NT2/D1 (cell line): ENCODE measurements at places on chromosomes 11 and 22.

GRCh38 chr22:46879083-46879482 lies 116.6 kb downstream of the TBC1D22A start:
- no peak for DNase-seq

DNA sequence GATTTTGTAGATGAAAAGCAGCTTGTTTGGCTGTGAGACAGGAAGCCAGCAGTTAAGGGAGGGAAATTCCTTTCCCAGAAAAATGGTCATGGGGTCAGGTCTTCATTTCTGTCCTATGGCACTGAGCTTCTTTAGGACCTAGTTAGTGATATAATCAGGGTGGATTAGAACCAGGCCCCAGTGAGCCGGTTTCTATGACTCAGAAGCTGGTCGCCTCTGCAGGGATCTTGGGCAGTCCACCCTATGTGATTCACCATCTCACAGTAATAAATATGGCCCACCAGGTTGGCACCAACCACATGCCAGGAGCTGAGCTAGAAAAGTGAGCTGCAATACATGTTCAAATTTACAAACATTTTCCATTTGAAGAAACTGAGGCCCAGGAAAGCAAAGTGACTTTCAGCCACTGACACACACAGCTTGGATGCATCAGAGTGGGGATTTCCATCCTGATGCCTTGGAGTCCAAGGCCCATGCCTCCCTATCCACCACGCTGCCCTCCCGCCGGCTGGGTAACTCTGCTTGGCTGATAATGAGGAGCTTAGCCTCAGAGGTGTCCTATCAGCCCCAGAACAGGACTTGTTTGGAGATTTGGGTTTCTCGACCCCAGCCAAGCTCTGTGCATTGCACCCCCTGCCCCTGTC lies 42.0 kb downstream of the CD82 start:
- no peak for DNase-seq

DNA sequence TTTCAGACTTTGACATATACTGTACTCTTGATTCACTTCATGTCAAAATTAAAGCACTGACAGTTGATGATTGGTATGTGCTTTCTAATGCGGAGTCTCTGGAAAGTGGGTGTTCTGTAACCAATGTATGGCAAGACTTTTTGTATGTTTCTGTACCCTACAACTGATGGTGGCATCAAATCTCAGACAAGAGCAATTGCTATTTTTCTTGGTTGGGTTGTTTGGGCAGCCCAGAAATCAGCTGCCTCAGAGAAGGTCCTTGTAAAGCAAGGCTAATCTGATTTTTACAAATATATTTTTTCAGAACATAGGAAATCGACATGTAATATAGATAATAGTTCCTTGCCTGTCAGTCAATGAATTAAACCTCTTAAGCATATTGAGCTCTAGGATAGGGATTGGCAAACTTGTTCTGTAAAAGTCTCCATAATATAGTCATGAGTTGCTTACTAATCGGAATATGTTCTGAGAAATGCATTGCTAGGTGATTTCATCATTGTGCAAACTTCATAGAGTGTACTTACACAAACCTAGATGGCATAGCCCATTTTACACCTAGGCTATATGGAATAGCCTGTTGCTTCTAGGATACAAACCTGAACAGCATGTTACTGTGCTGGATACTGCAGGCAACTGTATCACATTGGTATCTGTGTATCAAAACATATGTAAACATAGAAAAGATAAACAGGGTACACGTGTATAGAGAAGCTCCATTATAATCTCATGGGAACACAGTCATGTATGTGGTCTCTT lies 10.2 kb upstream of the OOSP4A start:
- DNase-seq: no peak

DNA sequence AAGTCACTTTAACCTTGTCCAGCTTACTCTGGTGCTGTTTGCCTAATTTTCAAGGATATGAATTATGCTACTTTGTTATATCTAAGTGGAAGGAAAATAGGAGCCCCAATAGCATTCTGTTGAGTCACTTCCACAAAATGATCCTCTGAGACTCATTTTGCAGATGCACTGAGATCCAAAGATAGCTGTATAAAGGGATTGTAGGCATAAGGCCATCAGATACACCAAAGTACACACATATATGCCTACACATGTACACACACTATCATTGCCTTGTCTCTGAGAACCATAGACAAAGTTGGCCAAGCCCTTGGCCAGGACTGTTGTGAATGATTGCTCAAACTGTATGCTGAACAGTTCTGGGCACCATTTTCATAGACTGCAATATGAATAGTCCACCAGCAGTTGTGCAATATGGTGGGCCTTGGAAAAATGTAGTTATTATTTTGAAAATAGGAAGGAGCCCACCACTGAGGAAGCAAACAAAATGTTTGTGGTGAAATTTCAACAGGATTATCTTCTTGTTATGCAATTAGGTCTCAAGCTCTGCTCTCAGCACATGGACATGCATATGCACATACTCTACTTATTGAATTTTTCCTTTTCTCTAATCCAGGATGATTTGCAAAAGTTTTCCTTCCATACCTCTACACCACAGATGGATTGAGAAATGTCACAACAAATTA lies 186.0 kb upstream of the CTSC start:
- DNase-seq: no peak

DNA sequence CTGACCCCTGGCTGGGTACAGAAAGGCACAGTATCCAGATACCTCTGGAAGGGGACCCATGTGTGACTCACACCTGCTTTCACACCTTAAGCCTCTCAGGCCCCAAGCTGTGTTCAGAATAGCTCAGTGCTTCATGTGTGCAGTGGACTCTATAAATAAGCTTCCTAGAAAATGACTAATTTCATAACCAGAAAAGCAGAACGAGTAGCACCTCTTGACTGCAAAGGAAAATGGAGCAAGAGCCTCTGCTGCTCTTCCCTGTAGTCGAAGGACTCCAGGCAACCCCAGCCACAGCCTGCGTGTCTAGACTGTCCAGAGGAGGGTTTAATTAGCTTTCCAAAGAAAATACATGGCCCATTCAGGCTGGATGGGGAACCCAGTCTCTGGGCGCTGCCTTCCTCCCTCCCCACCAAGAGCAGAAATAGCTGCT lies 23.1 kb downstream of the PTPN5 start:
- no peak for DNase-seq

DNA sequence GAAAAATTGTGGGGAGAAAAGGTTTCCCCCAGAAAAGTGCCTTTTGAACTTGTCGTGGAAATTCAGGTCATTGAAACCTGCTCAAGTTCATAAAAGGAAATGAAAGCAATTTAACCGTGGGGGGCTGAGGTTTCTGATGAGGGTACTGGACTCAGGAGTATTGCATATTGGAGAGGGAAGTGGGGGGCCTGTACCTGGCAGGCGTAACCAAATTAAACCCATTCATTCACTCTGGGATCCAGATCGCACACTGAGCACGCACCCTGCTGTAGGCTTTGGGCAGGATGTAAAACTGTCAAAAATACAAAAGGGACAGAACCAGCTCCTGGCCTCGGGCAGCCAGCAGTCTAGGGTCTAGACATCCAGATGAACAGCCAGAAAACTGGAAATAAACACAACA lies 1517.4 kb downstream of the BRD1 start:
- DNase-seq: no peak

DNA sequence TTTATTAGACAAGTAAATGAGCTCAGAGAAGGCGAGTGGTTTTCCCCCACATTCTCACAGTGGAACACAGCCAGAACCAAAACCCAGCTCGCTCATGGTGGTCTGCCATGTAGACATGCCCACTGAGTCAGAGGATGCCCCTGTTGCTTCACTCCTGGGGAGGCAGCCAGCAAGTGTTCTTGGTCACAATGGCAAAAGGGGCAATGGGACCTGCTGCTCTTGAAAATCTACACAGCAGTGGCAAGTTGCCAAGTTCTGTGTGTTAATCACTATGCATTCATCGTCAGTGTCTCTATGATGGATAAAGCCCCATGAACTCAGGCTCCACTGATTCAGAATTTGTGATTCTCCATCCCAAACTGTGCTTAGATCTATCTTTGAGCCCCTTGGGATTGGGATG lies 64.7 kb upstream of the TBCEL start:
- no peak for DNase-seq

- DNase-seq: no peak
Measured at GRCh38 chr11:92180664-92181251, 43.9 kb upstream of the FAT3 start.

- DNase-seq: no peak
Measured at GRCh38 chr22:27725661-27726060, 75.9 kb downstream of the MN1 start.

DNA sequence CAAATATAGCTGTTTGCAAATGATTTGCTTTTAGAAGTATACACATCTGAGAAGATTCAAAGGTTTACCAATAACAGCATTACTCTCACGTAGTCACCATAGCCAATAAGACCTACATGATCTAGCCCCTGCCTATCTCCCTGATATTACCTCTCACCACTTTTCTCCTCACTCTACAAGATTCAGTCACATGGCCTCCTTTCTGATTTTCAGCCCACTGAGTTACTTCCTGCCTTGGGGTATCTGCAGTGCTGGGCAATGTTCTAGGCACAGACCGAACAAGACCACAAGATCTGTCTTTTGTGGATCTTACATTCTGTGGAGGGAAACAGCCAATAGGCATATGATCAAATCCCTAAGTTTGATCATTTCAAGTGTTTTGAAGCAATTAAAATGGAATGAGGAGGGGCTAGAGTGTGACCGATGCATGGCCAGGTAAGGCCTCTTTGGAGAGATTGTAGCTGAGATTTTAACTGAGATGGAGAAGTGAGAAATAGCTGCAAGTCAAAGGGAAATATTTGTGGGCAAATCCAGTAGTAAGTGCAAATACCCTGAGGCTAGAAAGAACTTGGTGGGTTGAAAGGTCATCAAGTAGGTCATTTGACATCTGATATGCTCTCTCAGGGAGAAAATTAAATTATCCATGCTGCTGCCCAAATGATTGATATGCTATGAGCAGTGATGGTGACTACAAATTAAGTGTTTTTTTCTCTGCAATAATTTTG lies 43.1 kb downstream of the ARL14EP start:
- no peak for DNase-seq

GRCh38 chr11:19173004-19173689 lies 28.6 kb downstream of the CSRP3 start:
- no peak for DNase-seq

- no peak for DNase-seq
Measured at GRCh38 chr11:64208796-64209562, 2.5 kb downstream of the FERMT3 start.

- no peak for DNase-seq
Measured at GRCh38 chr22:50528682-50529415, 963 bp downstream of the TYMP start.

DNA sequence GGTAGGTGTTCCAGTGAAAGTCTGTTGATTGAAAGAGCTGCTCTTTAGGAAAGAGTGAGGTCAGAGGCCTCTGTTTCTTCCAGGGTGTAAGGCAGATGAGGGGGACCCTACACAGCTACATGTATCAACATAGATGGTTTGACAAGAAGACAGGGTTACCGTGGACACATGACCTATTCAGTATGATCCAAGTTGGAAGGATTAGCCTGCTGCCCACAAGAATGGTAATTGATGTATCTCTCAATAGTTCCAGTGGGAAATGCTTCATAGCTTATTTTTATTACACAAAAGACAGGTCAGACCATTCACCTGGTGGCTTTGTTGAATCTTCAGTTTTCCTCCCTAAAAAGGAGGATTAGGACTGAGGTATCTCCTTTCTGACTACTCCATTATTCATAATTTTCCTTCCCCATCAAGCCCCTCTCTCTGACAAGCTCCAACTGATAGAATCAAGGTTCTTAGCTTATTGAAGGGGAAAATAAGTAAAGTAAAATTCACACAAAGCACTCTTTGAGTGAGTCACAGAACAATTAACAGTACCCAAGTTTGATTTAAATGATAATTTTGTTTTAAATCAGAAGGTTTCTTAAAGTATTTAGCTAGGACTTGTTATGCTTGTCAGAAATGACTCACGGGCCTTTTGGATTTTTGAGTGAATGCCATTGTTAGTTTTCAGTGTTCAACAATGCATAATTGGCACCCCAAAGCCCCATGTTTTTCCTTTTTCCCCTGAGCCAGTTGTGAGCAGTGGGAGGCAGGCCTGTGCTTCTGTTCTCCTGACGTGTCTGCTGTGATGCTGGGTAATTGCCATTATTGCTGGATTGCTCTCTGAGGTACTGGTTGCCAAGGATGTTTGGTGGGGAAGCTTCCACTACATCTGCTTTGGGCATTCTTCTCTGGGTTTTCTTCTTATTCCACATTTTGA lies 373.2 kb downstream of the DDX10 start:
- no peak for DNase-seq

DNA sequence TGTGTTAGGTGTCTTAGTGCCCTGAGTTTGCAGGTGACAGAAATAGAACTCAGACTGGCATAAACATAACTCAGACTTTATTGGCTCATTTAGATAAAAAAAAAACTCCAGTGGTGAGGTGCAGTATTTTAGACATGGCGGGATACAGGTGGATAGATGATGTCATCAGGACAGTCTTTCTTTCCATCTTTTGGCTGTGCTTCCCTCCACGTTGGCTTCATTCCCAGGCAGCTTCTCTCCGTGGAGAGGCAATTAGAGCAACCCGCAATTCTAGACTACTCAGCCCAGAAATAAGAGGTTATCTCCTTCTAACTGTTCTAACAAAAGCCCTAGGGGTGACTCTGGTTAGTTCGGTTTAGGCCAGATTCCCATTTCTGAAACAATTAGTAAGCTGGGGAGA lies 40.5 kb downstream of the NCAM1 start:
- DNase-seq: no peak

- no peak for DNase-seq
Measured at GRCh38 chr22:31313366-31314147, 21.3 kb upstream of the PIK3IP1 start.

DNA sequence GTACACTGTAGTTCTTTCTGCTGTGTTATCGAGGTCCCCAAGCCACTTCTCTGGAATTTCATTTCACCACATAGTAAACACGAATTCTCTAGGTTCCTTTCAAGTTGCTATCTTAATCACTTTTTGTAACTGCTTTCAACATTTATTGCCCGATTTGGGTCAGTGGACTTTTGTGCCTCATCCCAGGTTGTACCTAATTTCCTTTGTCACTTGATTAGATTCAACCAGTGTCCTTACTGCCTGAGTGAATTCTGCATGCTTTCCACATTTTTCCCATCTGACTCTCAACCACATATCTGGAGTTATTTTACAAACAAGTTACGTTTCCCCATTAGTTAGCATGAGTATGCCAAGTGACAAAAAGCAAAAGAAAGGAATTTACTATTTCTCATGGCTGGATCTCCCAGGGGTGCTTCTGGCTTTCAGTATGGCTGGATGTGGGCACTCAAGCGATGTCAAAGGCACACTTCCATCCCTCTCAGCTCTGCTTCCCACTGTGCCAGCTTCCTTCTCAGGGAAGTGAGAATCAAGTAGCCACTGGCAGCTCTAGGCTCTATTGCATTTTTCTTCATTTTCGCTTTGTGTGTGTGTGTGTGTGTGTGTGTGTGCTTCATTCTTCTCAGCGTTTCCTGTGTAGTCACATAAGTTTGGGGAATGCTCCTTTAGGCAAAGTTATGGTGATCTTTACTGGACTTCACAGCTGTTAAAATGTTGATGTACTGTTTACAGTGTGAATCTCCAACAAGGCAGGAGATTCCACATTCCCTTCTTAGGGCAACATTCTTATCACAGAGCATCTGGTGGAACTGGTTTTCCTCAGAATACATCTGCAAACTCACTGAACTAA lies 128.9 kb downstream of the DBX1 start:
- DNase-seq: no peak

- DNase-seq: no peak
Measured at GRCh38 chr11:17905477-17905876, 107.4 kb downstream of the SERGEF start.

GRCh38 chr22:21589396-21589795 lies 21.9 kb downstream of the UBE2L3 start:
- no peak for DNase-seq
